NCI-H510A (cell line): ENCODE measurements at places on chromosomes 16 and 17.

DNA sequence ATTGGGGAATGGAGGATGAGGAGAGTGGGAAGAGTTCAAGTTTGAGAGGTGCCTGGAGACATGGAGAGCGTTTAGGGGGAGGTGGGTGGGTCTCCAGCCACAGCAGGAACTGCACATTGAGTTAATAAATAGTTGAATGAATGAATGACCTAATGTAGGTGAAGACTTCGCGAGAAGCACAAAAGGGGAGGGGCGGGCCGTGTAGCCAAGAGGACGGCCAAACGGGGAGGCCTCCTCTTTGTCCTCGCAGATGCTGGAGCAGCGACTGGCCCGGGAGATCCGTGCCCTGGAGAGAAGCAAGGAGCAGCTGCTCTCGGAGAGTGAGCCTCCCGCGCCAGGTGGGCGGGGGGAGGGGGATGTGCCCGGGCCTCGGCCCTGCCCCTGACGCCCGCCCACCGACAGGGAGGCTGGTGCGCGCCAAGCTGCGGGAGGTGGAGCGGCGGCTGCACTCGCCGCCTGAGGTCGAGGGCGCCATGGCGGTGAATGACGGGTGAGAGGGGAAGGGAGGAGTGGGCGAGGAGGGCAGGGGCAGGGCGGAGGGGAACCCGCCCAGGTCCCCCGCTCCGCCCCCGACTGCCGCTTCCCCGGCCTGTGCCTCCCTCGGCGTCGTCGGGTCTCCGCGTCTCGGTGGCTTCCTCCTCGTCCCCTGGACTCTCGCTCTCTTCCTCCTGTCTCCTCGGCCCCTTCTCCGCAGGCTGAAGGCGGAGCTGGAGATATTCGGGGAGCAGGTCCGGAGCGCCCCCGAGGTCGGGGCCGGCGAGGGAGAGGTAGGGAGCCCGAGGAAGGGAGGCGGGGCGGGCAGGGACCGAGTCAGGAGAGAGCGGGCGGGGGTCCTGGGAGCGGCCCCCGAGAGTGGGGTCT, 12.9 kb downstream of the SYCE1L start:
- peak; percentile 87 for DNase-seq

- DNase-seq, result no peak
Observed at GRCh38 chr17:13099926-13100325, 82.1 kb upstream of the ELAC2 start.

DNA sequence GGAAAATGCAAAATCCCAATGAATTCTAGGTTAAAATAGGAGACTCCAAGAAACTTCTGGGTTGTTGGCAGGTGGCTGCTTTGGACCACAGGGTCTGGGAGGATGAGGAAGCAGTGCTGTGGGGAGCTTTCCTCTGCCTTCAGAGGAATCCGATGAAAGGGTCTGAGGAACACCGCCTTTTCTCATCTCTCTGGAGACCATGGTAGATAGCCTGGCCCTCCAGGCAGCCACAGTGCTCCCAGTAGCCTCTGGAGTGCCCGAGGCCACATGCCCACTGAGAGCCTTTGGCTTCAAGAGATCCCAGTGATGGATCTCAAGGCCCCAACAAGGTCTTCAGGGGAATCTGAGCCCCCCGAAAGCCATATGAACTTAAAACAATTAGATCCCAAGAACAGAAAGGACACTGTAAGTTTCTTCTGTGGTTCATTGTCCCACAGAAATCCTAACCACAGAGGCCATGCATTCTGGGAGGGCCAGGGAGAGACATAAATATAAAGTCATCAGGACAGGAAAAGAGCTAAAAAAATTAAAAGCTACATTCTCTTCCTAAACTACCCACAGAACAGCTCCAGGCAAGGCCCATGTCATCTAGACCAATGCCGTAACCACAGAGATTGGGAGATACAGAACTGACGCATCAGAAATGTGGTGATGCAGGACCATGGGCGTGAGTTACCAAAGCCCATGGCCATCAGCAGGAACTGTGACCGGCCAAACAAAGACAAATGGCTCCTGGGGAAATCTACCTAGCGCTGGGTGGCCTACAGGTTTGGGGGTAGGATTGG, 24.3 kb downstream of the TK2 start:
- DNase-seq, result no peak

- no peak for DNase-seq
Observed at GRCh38 chr16:67545665-67546024, 16.7 kb upstream of the CTCF start.

- DNase-seq, result no peak
Observed at GRCh38 chr16:53048139-53048915, 4.4 kb downstream of the CHD9NB start.

DNA sequence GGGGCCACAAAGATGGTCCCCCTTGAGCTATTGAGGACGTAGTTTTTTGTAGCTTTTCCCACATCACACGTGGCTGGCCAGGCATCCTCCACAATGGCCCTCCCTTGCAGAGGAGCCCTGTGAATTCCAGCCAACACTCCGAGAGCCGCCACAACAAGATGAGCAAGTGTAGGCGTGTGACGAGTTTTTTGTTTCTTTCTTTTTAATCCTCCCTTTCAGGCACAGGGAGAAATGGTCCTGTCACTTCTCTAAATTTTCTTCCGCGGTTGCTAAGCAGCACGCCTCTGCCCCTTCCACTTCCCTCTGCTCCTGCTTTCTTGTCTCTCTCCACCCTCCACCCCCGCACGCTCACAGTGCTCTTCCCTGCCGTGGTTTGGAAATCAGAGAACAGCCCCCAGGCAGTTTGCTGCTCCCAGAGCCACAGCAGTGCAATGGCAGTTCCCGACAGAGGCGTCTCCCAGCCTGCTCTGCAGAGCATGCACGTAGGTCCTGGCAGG, 68.0 kb upstream of the MRTFB start:
- DNase-seq, result no peak

DNA sequence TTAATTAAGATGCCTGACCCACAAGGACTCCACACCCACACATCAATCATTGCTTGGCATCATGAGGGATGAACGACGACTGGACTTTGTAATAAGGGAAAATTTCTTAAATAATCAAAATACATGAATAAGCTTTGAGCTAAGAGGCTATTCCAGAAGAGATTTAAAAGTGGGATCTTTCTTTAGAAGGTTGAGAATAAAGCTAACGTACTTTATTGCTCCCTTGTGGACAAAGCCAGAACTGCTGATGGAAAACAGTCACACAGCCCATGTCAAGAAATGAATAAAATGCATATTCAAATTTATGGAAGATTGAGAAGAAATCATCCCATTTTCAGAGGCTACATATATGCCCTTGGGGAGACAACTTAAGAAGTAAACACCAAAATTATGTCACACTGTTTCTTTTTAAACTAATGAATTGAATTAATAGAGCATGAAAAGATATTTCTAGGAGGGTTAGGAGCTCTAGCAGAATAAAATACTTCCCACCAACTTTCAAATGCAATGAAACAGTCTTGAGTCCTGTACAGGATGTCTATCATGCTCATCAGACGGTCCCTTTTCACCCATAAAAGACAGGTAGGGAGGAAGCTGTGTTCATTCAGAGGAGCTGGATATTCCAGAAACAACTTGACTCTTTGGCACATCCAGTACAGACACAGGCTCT, 60.2 kb upstream of the PHOSPHO1 start:
- no peak for DNase-seq

DNA sequence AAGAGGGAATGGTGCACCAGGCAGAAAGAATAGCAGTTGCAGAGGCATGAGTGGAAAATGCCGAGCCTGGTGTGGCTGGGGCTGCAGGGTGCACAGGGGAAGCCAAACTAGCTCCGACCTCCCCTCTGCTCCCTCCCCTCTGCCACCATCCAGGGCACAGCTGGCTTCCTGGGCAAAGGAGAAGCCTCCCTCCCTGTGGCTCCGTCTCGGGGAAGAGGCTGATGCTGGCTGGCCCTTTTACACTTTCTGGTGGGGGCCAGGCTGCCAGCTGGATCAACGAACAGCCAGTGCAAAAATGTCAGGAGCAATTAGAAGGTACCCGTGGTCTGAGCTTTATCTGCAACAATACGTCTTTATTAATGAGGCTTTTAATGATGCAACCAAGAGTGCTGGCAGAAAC, 37.1 kb upstream of the KCNJ12 start:
- DNase-seq, result no peak

- DNase-seq, result peak; percentile 73
Observed at GRCh38 chr16:70685938-70686375, at the start of gene MTSS2. MTSS2 (minus strand) TSS chr16:70686053; CDS start chr16:70685791, 262 bp downstream.

DNA sequence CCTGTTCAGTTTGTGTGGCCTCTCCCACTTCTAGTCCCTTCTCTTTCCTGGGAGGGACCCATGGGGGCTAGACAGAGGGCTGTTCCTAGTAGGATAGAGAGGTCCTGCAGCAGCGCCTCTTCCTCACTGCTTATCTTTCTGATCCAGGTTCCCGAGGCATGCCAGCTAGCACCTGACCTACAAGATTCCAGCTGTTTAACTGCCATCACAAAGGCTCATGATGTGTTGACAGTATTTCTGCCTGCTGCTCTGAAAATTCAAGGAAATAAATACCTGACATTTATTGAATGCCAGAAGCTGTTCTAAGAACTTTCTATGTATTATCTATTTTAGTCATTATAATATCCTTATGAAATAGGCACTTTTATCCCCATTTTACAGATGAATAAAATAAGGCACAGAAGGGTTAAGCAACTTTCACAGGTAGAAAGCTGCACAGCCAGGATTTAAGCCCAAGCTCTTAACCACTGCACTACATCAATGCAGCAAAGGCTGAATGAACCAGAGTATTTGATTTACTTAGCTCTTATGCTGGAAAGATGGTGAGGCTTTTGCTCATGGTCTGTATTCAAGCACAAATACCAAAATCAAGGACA, 38.8 kb downstream of the HEATR6 start:
- DNase-seq, result no peak

GRCh38 chr16:3045758-3046640, at the start of gene MMP25:
MMP25 (plus strand) TSS chr16:3046561; CDS start chr16:3046918, 357 bp downstream.
- no peak for DNase-seq

DNA sequence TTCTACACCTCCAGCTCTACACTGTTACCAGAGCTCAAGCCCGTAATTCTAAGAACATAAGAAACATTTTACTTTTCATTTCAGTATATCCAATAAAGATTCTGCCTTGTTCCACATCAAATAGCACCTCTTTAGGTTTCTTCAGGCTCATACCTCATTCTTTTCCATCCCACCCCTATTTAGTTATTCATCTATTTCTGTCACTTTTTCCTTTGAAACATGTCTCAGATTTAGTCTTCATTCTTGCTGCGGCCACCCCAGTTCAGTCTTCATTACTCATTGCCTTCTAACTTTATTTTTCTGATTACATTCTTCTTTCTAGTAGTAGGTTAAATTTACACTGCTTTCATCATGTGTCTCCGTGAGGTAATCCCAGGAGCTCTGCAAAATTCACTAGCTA, 33.5 kb downstream of the PPM1E start:
- DNase-seq, result no peak

DNA sequence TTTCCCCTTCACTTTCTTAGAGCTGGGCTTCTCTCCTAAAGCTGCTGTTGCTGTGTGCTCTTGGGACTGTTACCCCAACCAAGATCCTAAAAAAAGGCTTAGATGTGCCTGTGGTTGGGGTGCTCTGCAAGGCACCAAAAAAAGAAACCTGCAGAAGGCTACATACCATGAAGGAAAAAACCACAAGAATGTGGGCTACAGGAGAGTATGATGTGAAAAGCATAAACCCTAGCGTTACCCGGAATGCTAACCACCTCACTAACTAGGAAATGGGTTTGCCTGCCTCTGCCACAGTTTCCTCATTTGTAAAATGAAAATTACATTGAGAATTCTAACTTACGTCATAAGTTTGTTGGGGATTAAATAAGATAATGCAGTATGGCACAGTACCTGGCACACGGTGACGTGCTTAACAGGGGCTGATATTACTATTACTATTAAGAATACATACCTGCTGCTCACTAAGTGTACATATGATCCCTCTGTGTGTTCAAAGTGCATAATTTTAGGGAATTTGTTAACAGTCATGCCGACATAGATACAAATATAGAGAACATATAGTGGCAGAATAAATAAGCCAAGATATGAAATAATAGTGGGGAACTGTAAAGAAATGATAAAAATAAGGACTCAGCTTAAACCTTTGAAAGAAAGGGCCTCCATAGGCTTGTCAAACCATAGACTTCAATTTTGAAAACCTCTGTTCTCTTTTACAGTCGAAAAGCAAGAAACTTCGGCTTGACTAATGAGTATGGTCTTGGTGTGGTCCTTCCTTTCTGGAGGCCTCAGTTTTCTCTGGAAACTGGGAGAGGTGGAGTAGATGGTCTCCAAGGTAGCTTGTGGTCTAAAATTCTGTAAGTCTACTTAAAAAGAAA, 177.8 kb upstream of the TBX2 start:
- DNase-seq, result no peak

DNA sequence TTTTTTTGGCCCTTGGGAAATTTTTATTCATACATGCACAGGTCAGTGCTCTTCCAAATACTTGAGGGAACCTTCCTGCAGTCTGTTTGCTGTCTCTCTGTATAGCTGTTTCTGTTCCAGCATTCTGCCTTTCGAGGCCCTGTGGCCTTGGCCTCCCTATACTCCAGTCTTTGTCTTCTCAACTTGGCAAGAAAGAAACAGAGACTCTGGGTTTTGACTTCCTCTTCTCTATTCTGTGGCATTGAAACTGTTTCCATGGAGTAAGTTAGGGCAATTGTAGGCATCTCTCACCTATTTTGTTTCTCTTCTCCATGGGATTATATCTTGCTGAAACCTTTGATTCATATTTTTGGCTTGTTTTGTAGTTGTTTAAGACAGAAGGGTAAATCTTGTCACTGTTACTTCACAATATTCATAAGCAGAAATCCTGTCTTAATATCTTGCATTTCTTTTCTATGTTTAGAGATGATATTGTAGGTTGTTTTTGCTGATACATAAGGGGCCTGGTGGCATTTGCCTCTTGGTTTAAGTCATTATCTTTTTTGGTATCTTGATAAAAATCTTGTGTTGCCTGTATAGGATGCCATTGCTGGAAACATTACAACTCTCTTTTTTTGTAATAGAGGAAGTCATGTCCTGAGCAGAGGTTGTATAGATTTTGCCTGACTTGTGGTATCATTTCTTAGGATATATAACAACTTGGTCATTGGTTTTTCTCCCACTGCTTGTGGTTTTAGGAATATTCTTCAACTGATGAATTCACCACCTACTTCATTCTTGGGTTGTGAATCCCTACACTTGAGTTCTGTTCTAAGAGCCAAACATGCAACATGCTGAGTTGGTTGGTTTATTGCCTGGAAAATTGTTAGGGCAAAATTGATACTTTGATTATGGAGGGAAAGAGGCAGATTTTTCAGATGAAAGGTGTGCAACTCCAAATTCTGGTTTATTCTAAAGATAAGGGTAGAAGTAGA, 168.6 kb downstream of the FTO start:
- no peak for DNase-seq

- DNase-seq, result no peak
Observed at GRCh38 chr17:44781551-44782325, 22.9 kb downstream of the ADAM11 start.

GRCh38 chr16:87344931-87345631, 27.9 kb upstream of the C16orf95 start:
- peak; percentile 66 for DNase-seq
